AG09309 (cell line): ENCODE measurements at places on chromosomes 16 and 17.

GRCh38 chr17:16889088-16889465 is 82.8 kb downstream of the TNFRSF13B start:
- DNase-seq: no peak

- DNase-seq: no peak
Measured at GRCh38 chr16:25481636-25482035, 210.1 kb upstream of the HS3ST4 start.

GRCh38 chr17:56292578-56292977 is 139.3 kb downstream of the ANKFN1 start:
- DNase-seq: no peak

- no peak for DNase-seq
Measured at GRCh38 chr17:64500487-64500859, 3.6 kb upstream of the POLG2 start.

DNA sequence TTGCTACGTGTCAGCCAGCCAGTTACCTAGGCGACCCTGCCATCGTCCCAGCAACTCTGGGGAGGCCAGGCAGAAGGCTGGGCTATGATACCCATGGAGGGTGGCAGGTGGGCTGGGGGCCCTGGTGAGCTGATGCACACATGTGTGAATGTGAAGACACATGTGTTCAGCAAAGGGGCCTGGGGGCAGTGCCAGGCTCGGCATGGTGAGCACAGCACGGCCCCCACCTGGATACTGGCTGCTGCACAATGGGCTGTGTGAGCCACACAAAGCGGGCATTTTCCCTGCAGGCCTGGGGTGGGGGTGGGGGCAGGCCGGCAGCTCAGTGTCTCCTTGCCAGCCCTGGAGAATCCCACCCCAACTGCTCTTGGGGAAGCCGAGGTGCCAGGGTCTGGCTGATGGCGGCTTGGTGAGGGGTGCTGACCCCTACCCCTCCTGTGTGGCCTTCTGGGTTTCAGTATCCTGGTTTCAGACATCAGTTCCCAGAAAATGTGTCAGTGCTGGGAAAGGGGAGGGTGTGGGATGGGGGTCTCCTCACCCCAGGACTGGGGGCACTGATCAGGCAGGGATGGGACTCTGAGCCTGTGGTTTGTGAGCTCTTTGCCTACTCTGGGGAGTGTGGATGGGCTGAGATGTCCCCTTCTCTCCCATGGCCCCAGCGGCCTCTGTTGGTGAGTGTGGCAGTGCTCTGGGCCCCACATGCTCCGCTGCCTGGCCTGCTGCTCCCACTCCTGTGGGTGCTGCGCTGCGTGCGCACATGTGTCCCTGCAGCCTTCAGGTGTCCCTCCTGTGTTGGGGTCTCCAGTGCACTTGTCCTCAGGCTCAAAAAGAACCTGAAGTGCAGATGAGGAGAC is 5.1 kb downstream of the LLGL1 start:
- no peak for DNase-seq

DNA sequence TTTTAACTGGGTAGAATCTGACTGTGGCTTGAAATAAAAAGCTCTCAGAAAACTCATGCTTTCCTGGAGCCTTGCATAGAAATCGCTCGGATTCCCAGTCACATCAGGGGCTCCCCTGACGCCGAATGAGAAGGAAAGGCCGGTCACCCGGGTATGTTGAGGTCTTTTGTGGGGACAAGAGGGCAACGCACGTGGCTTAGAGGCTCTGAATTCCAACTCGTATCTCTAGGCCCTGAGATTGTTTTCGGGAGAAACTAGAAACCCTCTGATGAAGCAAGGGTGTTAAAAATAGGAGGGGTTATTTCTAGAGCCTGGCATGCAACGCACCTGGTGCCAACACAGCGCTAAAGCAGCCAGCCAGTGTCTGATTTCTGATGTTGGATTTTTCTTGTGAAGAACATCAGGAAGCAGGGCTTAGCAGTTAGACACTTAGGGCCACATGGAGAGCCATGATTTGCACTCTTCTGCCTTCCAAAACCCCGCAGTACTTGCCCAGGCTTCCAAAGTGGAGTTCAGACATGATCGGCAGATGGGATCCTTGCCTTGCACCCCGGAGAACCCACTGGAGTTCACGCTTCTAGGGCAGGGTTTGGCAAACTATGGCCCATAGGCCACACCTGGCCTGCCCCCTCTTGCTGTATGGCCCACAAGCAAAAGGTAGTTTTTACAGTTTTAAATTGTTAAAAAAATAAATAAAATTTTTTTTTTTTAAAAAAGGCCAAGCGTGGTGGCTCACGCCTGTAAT is 12.6 kb downstream of the CACNG1 start:
- no peak for DNase-seq

DNA sequence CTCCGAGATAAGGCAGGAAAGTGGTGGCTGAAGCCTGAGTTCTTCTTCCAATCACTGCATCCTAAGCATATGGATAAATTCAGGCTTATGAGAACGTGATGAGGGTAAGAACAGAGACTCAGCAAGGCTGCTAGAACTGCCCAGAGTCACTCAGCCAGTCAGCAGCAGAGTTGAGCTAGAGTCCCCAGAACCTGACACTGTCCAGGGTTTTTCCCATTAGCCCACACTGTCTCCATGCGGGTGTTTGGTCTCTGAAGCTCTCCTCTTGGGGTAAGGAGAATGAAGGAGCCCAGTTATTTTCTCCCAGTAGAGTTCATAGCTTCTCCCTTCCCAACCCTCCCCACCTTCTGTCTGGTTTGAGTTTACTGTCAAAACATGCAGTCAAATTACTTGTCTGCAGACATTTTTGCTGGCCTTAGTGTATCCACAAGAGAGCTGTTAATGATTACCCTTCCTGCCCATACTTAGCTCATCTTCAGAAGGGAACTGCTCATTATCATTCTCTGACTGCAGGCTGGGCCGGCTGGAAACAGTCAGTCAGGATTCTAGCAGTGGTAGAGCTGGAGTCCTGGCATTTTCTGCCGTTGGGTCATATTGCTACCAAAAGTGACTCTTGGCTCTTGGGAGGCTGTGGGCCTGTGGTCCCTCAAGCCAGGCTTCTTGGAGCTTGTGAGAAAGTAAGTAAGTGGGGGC is 460.0 kb downstream of the HS3ST3B1 start:
- no peak for DNase-seq

GRCh38 chr16:75251280-75252048 is at the start of gene BCAR1:
Gene BCAR1 (minus strand): TSS chr16:75251624. CDS start chr16:75251482, 142 bp downstream.
- DNase-seq: peak; percentile 73

GRCh38 chr16:69141014-69141413 is 8.6 kb downstream of the UTP4 start:
- no peak for DNase-seq

- no peak for DNase-seq
Measured at GRCh38 chr17:72118335-72119076, 2.3 kb upstream of the SOX9 start.

DNA sequence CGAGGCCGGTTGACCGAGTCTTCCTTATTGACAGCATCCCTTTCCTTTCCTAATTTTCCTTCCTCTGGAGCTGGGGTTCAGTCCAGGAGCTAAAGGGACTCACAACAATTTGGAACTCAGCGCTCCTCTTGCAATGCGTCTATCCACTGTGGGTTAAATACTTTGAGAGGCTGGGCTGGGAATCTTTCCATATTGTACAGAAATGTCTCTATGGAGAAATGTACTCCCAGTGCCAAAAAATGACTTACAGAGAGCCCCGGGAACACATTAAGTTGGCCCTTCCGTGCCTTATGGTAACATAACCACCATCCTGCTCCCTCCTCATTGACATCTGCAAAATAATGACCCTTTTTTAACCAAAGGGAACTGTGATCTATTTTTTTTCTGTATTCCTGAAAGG is 192.8 kb downstream of the FTO start:
- no peak for DNase-seq

DNA sequence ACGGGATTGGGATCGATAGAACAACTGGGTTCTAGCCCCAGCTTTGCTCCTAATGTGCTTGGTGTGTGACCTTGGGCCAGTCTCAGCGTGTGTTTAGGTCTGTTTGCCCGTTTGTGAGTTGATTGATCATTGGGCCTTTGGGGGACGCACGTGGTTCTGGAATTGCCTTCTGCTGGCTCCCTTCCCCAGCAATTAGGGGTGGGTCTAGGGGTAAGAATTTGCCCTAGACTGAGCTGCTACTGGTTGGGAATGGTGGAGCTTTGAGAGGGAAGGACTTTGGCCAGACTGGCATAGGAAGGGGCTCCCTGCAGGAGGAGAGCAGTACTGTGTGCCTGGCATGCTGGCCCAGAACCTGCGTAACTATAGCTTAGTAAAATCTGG is 1.5 kb downstream of the SPNS2 start:
- DNase-seq: no peak

GRCh38 chr16:51408357-51408756 is 257.3 kb upstream of the SALL1 start:
- DNase-seq: no peak

GRCh38 chr16:50695017-50696000 is 1.9 kb downstream of the NOD2 start:
- no peak for DNase-seq

DNA sequence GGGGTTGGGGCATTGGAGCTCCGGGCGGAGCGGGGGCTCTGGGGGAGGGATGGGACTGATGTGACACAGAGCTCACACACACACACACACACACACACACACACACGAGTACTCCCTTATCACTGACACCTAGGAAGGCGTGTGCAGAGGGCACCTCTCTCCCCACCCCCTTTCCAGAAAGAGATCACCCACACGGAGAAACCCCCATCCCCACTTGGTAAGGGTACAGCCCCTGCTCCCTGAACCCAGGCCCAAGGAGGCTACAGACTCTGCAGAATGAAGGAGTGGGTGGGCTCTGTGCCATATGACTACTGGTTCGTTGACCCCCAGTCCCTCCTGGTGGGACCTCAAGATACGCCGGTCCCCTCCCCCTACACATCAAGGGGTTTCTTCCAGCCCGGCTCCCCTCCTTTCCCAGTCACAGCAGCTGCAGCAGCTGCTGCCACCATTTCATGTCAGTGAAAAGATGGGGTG is 8.7 kb upstream of the ARHGAP23 start:
- DNase-seq: no peak
